ENCODE measurements at places on chromosomes 6 and 20. TPM values are rescaled to one million over a fixed set of nuclear protein-coding genes. Genes with fewer than 3 reads are reported as not detected.

PACRG gene
- 1.5 TPM for total RNA-seq

PNLDC1 gene
- total RNA-seq = not detected

ADGB gene
- total RNA-seq = 2.1 TPM

SLC22A3 gene
- 1.4 TPM for total RNA-seq

HTR1B gene
- total RNA-seq = 0.19 TPM

CTCFL gene
- not detected for total RNA-seq

LAMA4 gene
- total RNA-seq = 37.0 TPM

SLC25A27 gene
- total RNA-seq = 19.4 TPM

TREM2 gene
- total RNA-seq = 0.67 TPM

INSM1 gene
- 6.3 TPM for total RNA-seq

SIM1 gene
- total RNA-seq = not detected

TUBE1 gene
- total RNA-seq = 8.8 TPM

MCM8 gene
- 9.8 TPM for total RNA-seq

NOX3 gene
- total RNA-seq = not detected

SEL1L2 gene
- total RNA-seq = not detected

TFAP2B gene
- total RNA-seq = not detected

RHAG gene
- not detected for total RNA-seq

TNFRSF6B gene
- total RNA-seq = not detected

ARMH2 gene
- not detected for total RNA-seq

CLDN20 gene
- total RNA-seq = not detected

SLC35D3 gene
- total RNA-seq = 0.19 TPM

BIRC7 gene
- 0.22 TPM for total RNA-seq

CFAP61 gene
- total RNA-seq = not detected

SLC22A7 gene
- total RNA-seq = not detected

BFSP1 gene
- total RNA-seq = 1.1 TPM

ANGPT4 gene
- not detected for total RNA-seq

FBXL4 gene
- 22.5 TPM for total RNA-seq

STMND1 gene
- 1.9 TPM for total RNA-seq

CDH26 gene
- 1.4 TPM for total RNA-seq

MTFR2 gene
- total RNA-seq = 5.1 TPM

TRIM40 gene
- 33.4 TPM for total RNA-seq

C20orf204 gene
- 1.8 TPM for total RNA-seq

GSTA2 gene
- total RNA-seq = 0.27 TPM

LGSN gene
- total RNA-seq = 0.09 TPM

ELOVL4 gene
- total RNA-seq = 0.46 TPM

NRSN1 gene
- total RNA-seq = not detected

POU5F1 gene
- 3.4 TPM for total RNA-seq

ISM1 gene
- total RNA-seq = 0.14 TPM

ZGPAT gene
- 24.3 TPM for total RNA-seq

SPDEF gene
- total RNA-seq = 49.1 TPM

MOCS3 gene
- total RNA-seq = 4.0 TPM

RPS6KA2 gene
- 21.3 TPM for total RNA-seq

ATP6V1G2 gene
- 4.5 TPM for total RNA-seq

SPATA2 gene
- 20.2 TPM for total RNA-seq

TLDC2 gene
- total RNA-seq = 30.0 TPM

KCNG1 gene
- total RNA-seq = 7.2 TPM

CALHM4 gene
- total RNA-seq = not detected

RSPH3 gene
- total RNA-seq = 18.6 TPM

PRDM13 gene
- total RNA-seq = not detected

GSS gene
- total RNA-seq = 97.3 TPM

BHLHE23 gene
- not detected for total RNA-seq

CRISP3 gene
- total RNA-seq = not detected

SLC13A3 gene
- 0.27 TPM for total RNA-seq
